Caki2 (cell line): ENCODE measurements at places on chromosomes 4 and X. TPM values are rescaled to one million over a fixed set of nuclear protein-coding genes. Genes with fewer than 3 reads are reported as not detected.

DNA sequence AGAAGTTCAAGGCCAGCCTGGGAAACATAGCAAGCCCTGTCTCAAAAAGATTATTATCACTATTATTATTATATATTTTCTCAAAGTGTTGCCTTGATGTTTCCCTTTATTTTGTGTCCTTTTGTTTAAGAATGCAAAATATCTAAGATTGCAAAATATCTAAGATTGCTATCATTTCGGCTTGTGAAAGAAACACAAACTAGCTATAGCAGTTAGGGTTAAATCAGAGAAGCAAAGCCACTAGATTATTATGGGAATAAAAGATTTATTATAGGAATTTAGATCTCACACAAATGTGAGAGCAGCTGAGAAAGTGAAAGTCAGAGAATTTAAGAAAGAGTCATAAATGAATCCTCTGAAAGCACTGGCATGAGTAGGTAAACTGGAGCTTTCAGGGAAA lies 18.0 kb upstream of the TMEM184C start:
- no peak for DNase-seq

DNA sequence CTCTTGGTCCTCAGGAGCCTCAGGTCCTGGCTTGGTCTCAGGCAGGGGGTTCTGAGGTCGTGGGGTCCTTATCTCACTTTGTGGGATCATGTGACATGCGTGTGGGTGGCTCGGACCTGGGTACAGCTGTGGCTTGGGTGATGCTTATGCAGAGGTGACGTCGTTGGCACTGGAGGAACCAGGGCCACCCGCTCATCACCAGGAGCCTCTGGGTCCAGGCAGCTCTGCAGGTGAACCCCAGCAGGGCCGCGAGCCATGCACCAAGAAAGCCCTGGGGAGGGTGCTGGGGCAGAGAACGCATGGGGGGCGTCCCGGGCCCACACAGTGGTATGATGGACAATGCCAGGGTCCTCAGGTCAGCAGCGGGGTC lies 8.7 kb downstream of the ATP5ME start:
- DNase-seq, result no peak

DNA sequence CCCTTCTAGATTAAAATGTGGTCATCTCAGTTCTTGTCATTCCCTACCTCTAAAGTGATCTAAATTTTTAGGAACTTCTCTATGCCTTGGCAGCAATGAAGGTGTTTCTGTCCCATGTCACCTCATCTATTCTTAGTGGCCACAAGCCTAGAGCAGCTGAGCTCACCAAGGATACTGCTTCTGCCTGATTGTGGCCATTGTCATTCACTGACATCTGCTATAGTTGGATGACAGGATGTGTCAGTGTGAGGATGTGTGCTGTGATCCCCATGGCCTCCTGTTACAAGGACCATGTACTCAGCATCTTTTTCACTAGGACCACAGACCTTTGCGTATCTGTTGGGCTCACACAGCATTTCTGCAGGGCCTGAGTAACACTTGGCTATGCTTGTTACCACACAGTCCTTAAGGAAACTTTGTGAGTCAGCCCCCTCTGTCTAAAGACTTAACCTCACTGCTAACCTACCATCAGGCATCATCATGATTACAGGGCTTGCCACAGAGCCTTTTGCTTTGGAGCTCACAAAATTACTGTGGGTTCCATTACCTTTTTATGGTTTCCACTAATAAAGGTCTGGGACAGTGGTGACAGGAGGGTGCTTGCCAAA lies 421.0 kb downstream of the ADAM29 start:
- no peak for DNase-seq

DNA sequence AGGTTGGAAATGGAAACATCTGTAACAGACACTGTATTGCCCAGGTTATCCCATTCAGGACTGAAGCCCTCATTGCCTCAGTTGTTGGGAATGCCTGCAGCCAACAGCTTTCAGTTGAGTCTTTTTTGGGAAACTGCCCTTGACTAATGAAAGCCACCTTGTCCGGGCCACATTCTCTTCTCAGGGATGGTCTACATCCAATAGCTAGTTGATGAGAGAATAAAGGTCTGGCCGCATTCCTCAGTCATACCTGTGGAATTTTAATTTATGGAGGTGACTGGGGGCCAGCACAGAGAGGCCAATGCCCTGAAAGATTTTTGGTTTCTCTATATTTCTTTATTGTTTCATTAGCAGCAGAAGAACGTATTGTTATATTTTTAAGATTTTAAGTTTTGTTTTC lies 147.6 kb upstream of the MSX1 start:
- DNase-seq, result no peak

GRCh38 chr4:171636606-171637005 lies 176.6 kb upstream of the GALNTL6 start:
- DNase-seq, result no peak

DNA sequence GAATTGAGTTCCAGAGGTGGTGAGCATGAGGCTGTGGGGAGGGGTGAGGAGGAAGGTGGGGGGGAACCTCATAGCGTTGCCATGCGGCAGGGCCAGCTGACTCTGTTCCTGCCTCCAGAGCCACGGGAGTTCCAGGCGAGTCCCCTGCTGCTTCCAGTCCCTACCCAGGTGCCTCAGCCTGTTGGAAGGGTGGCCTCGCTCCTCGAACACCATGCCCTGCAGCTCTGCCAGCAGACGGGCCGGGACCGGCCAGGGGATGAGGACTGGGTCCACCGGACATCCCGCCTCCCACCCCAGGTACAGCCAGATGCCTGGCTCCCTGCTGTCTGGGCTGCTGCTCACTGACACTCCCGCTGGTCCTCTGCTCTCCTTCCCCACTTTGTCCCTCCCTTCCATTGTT lies 7.9 kb downstream of the CCDC22 start:
- no peak for DNase-seq

DNA sequence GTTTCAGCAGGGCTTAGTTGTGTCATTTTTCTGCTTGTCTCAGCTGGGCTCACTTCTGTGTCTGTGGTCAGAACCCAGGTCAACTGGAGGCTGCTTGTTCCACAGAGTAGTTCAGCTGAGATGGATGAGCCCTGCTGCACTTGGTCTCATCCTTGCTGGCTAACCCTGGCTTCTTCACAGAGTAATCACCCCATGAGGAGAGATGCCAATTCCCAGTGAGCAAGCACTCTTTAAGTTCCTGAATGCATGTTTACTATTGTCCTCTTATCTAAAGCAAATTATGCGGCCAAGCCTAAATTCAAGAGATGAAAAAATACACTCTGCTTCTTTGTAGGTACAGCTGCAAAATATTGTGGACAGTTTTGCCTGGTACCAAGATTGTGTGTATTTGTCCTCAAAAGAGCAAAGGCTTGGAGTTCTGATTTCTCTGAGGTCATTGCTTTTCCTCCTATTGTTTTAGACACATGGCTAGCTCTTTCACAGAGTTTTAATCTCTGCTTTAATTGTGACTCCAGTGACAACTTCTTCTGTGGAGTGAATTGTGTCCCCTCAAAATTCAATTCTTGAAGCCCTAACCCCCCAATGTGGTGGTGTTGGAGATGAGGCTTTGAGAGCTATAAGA lies 236.6 kb upstream of the ANKRD50 start:
- DNase-seq, result no peak

DNA sequence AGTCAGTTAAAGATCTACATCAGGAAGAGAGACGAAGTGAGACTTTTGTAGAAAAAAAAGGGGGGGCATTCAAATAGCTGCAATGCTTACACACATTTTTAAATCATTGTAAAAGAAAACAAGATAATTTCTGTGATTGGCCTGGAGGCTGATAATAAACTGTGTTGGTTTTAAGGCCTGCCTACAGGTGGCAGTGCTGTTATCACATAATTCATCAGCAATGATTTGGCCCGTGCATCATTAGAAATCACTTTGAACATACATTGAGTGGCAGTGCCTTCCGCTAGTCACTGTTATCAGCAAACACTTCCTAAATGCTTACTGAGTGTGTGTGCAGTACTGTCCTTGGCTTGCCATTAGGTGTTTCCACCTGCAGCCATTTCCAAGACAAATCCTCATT lies 831.9 kb downstream of the TRIML1 start:
- DNase-seq, result peak; percentile 21

GRCh38 chr4:2873329-2873728 lies 29.7 kb downstream of the ADD1 start:
- DNase-seq, result no peak

The RP2 gene
- total RNA-seq, result 11.0 and 13.2 TPM in 2 replicates

The SPATA4 gene
- total RNA-seq, result not detected in 2 replicates

The MAP3K15 gene
- 0.70 and 1.6 TPM in 2 replicates for total RNA-seq

The CSAG3 gene
- total RNA-seq, result not detected in 2 replicates

The ZCCHC18 gene
- total RNA-seq, result 0.78 TPM in 1 of 2 replicates, not detected in the other

The GPR50 gene
- total RNA-seq, result not detected in 2 replicates
